ENCODE measurements at places on chromosomes 3 and 15.

DNA sequence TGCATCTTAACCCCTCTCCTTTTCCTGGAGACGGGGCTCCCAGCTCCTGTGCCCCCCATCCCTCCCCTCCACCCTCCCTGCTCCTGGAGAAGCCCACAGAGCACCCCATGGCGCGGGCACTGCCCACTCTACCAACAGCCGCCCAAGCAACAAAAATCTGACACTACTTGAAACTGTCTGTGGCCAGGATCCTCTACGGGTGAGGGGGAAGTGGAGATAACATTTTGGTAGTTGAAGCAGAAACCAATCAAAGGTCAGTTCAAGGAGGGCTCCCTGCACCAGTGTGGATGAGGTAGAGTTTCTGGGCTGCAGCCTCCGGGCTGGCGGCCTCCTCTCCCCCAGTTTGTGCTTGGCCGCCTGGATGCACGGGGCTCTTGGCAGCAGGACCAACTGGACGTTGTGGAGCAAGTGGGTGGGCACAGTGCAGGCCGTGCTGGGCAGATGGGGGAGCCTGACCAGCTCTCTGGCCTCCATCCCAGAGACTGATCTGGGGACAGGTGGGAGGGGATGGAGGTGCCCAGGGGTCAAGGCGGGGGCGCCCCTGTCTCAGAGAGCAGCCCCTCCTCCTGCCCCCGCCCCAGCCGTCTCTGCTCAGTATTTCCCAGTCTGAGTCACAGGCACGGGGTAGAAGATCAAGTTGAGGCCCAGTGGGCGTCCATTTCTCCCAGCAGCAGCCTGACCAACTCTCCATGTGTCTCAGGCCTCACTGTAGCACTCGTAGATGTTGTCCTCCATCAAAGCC is 12.8 kb downstream of the H1-8 start:
- DNase-seq: no peak

DNA sequence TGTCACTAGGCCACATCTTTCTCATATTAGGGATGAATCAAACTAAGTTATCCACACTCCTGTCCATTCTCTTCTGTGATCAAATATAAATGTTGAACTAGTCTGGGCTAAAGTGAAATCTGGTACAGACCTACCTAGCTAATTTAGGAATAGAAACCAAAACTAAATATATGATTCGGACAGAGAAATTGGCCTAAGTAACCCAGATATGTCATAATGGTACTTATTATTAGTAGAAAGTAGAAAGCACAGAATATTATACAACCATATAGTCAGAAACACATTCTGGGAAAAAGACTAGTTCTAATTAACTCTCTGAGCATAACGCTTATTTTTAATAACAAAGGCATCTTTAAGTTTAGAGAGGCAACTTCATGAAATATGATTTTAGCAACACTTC is 389.0 kb downstream of the LSAMP start:
- no peak for DNase-seq

DNA sequence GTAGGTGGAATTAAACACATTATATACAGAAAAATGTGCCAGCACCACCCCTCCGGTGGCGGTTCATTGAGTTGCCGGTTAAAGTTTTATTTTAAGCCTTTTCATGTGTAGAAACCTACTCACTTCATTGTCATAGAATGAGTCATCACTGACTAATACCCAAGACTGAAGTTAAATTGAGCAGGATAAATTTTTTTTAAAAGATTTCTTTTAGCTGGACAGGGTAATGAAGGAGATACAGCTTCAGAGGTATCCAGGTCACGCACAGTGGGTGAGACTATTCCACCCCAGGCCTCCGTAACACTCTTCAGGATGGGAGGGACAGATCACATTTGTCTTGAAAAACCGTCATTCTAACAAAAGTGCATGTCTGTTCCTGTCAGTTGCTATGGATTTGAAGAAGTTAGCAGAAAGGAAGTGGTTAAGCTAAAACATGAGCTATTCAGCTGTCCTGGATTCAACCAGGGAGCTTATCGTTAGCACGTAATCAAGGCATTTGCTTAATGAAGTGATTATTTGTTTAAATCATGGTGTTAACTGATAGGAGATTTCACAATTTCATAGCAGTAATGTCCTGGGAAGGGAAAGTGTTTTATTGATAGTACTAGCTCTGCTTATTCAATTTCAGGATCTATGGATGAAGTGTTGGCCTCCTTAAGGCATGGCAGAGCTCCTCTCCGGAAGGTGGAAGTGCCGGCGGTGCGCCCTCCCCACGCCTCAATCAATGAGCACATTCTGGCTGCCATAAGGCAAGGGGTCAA is 23.4 kb downstream of the WHAMM start:
- DNase-seq: peak; percentile 85

DNA sequence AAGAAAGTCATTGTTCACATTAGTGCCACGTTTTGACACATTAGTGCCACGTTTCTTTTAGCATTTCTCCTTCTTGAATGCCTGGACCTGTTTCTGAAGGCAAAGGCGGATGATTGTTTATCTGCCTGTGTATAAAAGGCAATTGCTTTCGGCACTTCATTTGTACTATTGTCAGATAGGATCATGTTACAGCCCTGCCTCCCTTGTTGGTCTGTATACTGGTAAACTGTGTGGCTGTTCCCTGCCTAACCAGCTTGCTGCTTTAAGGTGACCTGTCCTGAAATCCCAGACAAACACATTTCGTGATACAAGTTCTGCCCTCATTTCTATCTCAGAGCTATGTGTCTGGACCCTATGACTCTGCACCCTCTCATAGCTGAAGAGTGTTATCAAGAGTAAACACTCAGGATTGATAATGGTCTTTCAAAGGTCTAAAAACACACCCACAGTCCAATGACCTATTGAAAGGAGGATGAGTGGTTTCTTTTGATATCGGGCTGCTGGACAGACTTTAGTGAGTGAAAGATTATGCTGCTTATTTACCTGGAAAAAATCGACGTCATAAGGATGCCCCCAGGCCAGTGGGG is 276.3 kb upstream of the MCTP2 start:
- no peak for DNase-seq

DNA sequence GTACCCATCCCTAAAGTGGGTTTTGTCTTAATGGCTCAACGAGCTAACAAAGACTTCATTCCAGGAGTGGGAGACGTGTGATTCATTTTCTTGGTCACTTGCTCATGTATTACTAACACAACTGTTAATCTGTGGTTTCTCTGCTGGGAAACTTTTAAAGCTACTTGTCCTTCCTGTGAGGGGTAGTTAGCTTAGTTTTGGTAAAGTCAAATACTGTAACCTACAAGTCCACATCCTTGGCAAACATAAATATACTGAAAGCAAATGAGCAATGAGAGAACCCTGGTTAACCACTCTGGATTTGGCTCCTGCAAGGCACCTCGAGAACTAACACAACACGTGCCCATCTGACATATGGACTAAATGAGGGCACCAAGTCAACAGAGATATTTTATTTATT is 19.9 kb downstream of the NOX5 start:
- DNase-seq: peak; percentile 85

DNA sequence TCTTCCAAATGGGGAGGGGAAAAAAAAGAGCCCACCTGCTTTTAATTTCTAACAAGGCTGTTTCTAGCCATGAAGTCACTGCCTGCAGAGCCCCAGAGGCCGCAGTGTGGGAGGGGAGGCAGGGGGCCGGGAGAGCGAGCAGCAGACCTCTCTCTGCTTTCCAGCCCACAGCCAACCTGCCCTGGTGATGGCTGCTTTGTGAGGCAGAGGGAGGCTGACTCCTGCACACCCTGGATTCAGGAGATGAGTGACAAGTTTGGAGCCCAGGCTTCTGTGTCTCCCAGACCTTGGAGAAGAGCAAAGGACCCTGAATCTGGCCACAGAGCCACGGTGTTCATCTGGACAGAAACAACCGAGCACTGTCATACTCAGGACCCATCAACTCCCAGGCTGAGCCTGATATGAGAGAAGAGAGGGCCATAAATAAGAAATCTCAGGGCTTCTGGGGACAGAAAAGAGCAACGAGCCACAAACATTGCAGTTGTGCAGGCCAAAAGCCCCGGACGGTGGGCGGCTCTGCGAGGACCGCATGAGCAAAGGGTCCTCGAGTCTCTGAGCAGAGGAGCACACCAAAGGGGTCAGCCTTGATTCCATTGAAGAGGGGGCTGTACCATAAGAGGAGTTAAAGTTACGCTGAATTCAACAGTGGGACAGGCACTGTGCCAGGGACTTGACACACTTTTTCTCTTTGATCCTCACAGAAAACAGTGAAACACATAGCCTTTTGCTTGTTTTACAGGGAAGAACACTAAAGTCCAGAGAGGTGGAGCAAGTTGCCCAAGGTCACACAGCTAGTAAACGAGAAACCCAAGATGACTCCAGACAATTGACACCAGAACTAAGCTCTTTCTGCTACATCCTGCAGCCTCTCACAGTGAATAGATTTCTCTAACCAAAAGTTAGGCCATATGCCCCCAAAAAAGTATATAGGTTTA is 97.2 kb downstream of the SEMA5B start:
- DNase-seq: no peak

DNA sequence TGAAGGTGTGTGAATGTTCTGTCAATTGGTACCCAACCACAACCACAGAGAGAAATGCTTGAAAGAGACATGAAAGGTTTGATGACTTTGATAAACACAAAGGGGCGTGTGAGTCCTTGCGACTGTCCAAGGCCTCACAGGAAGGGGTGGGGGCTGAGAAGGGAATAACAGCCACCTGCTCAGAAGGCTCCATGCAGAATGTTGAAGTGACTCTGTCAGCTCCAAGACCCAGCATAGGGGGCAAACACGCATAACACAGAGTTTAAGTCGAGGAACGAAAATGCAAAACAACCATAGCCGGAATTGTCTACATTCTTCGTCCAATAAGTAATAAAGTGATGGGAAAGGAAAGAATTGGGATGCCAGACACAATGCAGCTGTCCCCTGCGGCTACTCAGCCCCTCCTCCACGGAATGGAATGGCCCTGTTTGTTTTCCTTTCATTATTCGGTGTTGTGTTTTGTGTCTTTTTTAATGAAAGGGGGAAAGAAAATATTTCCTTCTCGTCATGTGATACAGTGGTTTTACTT is 19.9 kb downstream of the TMEM212 start:
- no peak for DNase-seq

All from NCI-H226 (cell line).